ENCODE measurements at places on chromosomes 3 and 15.

- DNase-seq, result no peak
Measured at GRCh38 chr3:30605706-30606300, 598 bp upstream of the TGFBR2 start.

DNA sequence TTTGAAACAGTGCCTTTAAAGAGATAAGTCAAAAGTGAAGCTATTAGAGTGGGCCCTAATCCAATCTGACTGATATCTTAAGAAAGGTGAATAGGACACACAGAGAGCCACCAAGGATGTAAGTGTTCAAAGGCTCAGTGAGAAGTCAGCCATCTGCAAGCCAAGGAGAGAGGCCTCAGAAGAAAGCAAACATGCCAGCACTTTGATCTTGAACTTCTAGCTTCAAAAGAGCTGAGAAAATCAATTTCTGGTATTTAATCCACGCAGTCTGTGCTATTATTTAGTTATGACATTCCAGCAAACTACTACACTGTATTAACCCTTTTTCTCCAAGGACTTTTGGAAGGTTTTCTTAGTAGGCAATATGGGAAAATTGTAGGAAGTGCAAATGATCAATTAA is 95.7 kb downstream of the LRRC3B start:
- no peak for DNase-seq

DNA sequence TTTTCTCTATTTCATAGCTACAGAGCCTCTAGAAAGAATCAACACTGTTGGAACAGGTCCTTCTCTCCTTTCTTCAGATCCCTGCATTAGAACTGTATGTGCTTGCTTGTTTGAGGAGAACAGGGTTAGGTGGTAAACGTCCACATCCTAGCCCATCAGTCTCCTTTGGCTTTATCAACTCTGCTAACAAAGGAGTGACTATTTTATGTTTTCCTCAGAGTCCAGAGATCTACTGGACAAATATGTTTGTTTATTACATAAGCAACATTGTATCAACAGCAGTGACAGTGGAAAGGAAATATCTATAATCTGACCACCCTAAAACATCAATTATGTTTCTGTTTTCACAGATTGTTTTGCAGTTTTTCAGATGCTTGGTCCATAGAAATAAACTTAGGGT is 39.6 kb downstream of the CMSS1 start:
- DNase-seq, result no peak

- no peak for DNase-seq
Measured at GRCh38 chr3:113055201-113055600, 64.4 kb downstream of the GTPBP8 start.

- DNase-seq, result no peak
Measured at GRCh38 chr15:90040618-90041017, 39.5 kb downstream of the ZNF710 start.

- DNase-seq, result no peak
Measured at GRCh38 chr3:70927239-70927638, 614.8 kb upstream of the MDFIC2 start.

DNA sequence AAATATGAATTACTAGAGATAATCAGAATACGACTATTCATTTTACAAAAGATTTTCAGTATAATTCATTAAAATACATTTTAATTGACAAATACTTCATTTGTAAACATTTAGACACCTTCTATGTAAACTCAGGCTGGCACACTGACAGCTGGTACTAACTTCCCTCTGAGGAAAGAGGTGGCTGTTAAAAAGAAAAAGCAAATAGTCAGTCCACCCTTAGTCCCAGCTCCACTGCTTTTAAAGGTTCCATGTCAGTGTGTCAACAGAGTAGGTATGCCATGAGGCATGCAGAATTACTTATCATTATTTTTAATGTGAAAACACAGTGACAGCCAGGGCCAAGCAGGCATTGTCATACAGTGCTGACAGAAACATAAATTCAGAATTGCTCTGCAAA is 16.1 kb downstream of the TM6SF1 start:
- DNase-seq, result no peak

All from Ammon's horn (tissue), 1 donor.